Activated CD8-positive, alpha-beta memory T cell treated with anti-CD3 and anti-CD28 coated beads for 1 hour (primary cell): ENCODE measurements at places on chromosomes 7 and 10.

GRCh38 chr10:76769161-76769560 lies 868.4 kb downstream of the KCNMA1 start:
- no peak for DNase-seq

GRCh38 chr10:60310740-60311139 lies 78.9 kb downstream of the ANK3 start:
- DNase-seq: no peak

DNA sequence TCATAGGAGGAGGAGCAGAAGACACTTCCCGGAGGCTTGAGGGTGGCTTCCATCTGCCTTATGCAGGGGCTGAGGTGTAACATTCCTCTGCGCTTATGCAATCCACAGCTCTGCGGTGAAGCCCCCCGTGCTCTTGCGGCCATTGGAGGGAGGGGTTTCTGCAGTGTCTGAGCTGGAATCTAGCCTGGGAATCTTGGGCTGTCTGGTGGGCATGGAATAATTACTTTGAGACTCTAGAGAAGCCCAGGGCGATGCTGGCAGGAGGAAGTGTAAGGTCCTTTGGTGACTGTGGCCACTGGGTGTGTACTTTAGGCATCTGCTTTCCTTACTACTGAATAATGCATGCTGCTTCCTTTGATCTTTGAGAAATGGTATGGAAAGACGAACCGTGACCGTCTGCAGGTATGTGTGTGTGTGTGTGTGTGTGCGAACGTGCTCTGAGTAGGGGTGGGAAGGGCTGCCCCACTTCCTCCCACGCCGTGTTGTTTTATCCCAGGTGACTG lies 181.0 kb downstream of the PRPF18 start:
- no peak for DNase-seq

GRCh38 chr7:122762071-122762470 lies 59.3 kb upstream of the RNF148 start:
- DNase-seq: no peak

GRCh38 chr10:107650939-107651338 lies 486.4 kb upstream of the SORCS1 start:
- no peak for DNase-seq

GRCh38 chr7:86407291-86407690 lies 236.4 kb upstream of the GRM3 start:
- no peak for DNase-seq

- DNase-seq: no peak
Measured at GRCh38 chr7:142587578-142588191, 161.6 kb upstream of the PRSS1 start.

- DNase-seq: no peak
Measured at GRCh38 chr7:141456298-141456697, 94.9 kb upstream of the AGK start.

GRCh38 chr10:31906039-31906438 lies 22.6 kb downstream of the ARHGAP12 start:
- DNase-seq: no peak
